ENCODE measurements at places on chromosomes 1 and 21.

GRCh38 chr1:12275370-12275769 lies 45.5 kb downstream of the VPS13D start:
- peak; percentile 2 for DNase-seq

DNA sequence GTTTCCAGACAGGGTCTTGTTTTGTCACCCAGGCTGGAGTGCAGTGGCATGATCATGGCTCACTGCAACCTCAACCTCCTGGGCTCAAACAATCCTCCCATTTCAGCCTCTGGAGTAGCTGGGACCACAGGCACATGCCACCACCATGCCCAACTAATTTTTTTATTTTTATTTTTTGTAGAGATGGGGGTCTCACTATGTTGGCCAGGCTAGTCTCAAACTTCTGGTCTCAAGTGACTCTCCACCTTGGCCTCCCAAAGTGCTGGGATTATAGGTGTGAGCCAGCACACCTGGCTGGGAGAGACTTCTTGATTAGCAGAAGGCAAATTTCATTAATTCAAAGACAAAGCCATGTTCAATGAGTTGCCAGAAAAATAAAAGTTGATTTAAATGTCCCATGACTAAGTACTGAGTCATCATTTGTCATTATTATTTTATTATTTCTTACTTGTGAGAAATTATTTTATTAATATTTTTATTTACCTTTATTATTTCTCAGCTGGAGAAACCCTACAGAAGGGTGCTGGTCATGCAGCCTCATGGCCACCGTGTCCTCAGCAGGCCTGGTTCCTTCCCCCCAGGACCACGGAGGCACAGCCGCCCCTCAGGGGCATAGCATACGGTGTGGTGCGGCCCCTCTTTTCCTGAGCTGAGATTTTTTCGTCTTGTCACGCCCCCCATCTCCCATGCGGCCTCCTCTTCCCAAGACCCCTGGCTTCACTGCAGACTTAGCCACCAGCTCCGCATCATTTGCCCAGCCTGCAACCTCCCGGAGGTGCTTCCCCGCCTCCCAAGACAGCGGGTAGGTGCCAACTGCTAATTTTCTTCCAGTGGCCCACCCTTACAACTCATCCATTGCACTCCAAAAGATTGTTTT lies 55.3 kb upstream of the SIM2 start:
- no peak for DNase-seq

GRCh38 chr21:33386222-33386784 lies 16.9 kb upstream of the IFNGR2 start:
- no peak for DNase-seq

DNA sequence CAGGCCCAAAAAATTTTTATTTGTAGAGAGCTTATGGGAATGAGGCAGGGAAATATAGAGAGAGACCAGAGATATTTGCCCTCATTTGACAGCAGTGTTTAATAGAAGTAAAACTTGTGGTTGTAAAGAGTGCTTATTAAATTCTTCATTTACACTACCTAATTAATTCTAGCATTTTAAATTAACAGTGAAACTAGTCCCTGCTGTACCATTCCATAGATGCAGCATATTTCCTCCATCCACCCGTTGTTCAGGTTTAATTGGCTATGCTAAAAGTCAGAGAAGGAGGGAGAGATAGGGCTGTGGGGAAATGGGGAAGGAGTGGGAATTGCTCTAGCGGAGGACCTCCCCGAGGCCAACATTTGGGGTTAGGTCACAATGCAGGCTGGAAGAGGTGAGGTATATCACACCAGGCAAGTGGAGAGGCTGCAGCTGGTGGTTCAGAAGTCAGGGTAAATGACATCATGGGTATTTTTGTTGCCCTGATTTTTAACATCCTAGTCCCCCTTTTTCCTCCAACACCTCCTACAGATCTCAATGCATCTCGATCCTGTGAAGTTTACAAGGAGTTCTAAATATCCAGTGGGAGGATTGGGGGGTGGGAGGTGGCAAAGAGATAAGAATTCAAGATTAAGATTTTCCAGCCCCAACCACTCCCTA lies 38.6 kb downstream of the ELAVL4 start:
- no peak for DNase-seq

GRCh38 chr1:117930484-117930883 lies 945 bp downstream of the WDR3 start:
- no peak for DNase-seq

- DNase-seq = no peak
Observed at GRCh38 chr1:49436865-49437264, 586.9 kb downstream of the AGBL4 start.

GRCh38 chr1:27335506-27336422 lies 6.1 kb upstream of the SYTL1 start:
- DNase-seq = no peak

GRCh38 chr1:82844911-82845827 lies 1044.4 kb downstream of the ADGRL2 start:
- DNase-seq = no peak

DNA sequence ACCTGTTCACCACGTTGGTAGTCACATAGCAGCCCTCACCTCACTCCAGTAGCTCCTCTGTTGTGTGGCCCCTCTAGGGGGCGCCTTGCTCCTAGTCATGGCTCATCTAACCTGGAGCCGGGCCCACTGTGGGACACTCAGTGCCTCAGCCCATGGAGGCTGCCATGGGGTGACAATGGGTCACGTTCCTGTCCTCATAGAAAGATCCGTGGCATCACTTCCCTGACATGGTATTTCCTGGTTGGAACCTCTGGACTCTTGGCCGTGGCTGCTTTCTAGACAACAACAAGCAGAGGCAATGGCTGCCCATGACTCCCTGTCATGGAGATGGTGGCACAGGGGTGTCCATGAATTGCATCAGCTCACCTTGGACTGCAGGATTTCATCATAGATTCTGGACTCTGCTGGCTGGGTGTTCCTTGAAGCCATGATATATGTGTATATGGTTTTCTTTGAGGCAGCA lies 27.5 kb upstream of the SLAMF6 start:
- DNase-seq = peak; percentile 17

GRCh38 chr1:201062511-201063091 lies 39.1 kb upstream of the KIF21B start:
- no peak for DNase-seq

GRCh38 chr1:6922096-6922931 lies 137.1 kb downstream of the CAMTA1 start:
- no peak for DNase-seq

- no peak for DNase-seq
Observed at GRCh38 chr1:168004531-168004930, 67.7 kb upstream of the MPC2 start.

DNA sequence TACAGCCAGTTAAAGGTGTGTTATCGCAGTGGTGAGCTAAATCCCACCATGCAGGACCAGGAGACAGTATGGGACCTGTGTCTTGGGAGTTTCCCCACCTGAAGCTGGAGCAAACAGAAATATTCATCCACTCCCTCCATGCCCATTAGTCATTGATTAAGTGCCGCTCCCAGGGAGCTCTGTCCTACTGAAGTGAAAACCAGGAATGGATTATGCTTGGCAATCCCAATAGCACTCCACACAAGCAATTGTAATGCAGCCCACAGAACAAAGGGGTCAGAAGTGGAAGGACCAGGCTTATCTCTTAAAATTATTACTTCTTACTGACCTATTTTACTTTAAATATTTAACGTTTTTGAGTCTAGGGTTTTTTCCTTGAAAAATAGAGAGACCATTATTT lies 1005.4 kb downstream of the ADGRL2 start:
- no peak for DNase-seq

GRCh38 chr1:234779160-234779538 lies 169.2 kb upstream of the IRF2BP2 start:
- DNase-seq = no peak

- peak; percentile 66 for DNase-seq
Observed at GRCh38 chr1:111203681-111204200, 3.3 kb upstream of the DENND2D start.

DNA sequence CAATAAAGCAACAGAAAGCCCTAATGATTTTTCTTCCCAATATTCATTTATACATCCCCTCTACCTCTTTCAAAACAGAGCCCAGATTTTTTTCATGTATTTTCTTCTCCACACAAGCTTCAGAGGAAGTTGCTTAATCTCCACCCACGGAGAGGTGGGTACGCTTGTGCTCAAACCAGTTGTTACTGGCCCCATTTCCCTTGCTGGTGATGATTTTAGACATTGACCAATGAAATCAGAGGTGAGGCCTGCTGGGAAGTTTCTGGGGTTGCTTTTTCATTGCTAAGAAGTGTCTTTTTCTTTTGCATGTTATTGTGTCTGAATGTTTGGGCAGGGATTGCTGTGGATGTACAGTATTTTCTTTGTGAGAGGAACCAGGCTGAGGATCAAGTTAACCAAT lies 448.1 kb upstream of the B3GALT2 start:
- no peak for DNase-seq

- peak; percentile 28 for DNase-seq
Observed at GRCh38 chr1:5991381-5992025, 722 bp downstream of the NPHP4 start.

DNA sequence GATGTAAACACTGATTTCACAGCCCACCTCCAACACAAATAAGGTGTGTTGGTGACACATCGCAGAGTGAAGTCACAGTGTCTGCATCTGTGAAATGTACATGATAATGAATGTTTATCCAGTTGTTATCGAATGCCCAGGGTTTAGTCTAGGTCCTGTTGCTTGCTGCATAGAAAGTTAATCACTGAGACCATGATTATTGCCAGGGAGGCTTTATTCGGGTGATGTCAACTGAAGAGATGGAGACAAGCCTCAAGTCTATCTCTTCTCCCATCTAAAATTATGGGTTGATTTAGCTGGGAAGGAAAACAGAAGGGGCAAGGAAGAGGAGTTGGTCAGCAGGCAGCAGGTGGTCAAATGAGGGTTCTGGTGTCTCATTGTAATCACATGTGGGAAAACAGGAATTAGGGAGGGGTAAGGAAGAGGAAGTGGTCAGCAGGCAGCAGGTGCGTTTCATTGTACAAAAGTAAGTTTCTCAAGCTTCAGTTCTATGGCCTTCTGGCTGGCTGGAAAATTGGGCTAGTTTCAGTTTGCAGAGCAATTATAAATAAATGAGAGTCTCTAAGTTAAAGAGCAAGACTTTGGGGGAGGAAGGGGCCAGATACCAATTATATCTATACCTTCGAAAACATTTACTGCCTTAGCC lies 146.3 kb upstream of the DNAH14 start:
- DNase-seq = no peak

DNA sequence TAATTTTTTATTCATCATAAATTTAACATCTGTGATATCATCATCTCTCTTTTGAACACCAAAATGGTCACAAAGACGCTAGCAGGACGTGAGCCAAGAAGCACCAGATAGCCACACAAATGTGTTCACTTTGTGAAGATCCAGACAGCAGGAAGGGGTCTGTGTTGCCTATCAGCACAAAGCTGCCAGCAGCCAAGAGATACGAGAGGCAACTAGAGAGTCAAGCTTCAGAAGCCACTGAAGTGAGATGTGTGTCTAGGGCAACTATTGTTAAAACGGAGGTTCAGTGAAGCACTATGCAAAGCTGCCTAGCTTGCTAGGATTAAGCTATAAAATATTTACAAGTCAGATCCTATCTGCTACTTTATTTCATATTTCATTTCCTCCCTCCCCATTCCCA lies 45.3 kb downstream of the NDC1 start:
- DNase-seq = no peak

- no peak for DNase-seq
Observed at GRCh38 chr1:72034827-72035226, 247.5 kb downstream of the NEGR1 start.

DNA sequence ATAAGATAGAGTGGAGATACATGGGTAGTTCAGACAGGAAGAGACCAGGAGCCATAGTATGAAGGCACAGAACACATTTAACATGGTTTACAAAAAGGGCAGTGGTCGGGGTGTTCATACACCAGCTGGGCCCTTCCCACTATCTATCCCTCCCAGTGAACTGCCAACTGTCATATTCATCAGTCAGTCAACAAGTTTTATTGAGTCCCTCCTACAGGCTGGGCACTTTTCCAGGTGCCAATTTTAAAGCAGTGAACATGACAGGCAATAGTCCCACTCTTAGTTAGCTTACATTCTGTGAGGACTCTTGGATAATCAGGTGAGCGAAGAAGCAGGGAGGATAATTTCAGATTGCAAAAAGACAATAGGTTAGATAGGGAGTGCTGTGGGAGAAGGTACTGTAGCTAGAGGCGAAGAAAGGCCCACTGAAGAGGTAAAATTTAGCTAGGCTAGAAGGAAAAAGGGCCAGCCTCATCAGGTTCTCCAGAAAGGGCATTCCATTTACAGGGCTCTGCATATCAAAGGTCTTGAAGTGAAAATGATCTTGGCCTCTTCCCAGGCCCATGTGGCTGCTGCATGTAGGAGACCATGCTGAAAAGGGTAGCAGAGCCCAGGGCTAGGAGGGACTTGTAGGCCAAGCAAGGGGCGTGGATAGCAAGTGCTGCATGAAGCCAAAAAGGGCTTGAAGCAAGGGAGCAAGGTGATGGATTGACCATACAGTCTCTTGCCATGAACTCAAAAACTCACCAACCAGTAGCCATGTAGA lies 274.7 kb upstream of the SNX7 start:
- no peak for DNase-seq

- DNase-seq = no peak
Observed at GRCh38 chr1:53051676-53052075, 10.3 kb upstream of the PODN start.

GRCh38 chr1:159892944-159893343 lies 7.0 kb downstream of the CFAP45 start:
- no peak for DNase-seq

- no peak for DNase-seq
Observed at GRCh38 chr1:118905196-118905595, 82.9 kb downstream of the TBX15 start.

GRCh38 chr1:55347866-55348265 lies 132.7 kb upstream of the USP24 start:
- DNase-seq = no peak

GRCh38 chr1:5381491-5381890 lies 610.7 kb downstream of the NPHP4 start:
- no peak for DNase-seq

DNA sequence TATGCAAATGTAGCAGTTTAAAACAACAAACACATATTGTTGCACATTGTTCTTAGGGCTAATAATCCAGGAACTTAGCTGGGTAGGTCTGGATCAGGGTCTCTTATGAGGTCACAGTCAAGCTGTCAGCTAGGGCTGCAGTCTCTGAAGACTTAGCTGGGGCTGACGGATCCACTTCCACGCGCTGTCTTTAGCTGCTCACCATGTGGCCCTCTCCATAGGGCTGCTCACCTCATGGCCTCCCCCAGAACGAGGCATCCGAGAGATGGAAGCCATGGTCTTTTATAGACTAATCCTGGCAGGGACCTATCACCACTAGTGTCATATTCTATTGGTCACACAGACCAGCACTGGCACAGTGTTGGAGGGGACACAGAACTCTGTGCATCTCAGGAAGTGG lies 8.7 kb upstream of the OXCT2 start:
- DNase-seq = no peak

All from effector CD8-positive, alpha-beta T cell (primary cell).